ENCODE measurements at places on chromosomes 2 and 18.

GRCh38 chr18:21393986-21394385 is 152.0 kb downstream of the GREB1L start:
- no peak for DNase-seq

DNA sequence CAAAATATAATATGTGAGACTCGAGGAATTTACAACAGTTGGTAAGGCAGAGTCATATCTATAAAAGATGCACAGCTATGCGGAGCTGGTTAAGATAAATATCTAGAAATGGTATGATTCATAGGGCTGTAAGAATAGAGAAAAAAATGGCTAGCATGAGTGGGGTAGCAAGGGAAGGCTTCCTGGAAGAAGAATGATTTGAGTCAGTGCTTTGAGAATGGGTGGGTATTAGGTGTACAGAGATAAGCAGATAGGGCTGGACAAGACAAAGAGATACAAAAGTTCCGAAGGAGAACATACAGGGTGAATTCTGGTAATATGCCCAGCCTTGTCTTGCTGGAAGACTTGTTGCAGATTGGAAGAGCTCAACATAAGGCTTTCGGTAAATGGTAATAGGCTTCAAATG is 291.5 kb upstream of the CCDC68 start:
- no peak for DNase-seq

GRCh38 chr2:108534584-108535356 is 500 bp downstream of the LIMS1 start:
- DNase-seq, result peak; percentile 55

- no peak for DNase-seq
These were observed 24.5 kb downstream of the DARS1 start for GRCh38 chr2:135960656-135961551.

- no peak for DNase-seq
These were observed 128.9 kb upstream of the SIX2 start for GRCh38 chr2:45137966-45138695.

DNA sequence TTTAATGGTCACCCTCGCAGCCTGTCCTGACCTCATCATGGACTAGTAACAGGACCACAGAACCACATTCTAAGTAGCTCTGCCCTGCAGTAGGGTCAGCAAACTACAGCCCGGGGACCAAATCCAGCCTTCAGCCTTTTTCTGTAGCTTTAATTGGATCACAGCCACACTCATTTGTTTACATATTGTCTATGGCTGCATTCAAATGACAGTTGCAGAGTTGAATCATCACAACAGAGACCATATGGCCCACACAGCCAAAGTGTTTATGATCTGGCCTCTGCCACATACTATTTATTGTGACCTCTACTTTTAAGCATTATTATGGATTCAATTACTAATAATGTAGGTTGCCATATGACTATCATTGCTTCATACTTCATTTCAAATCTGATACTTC is 47.7 kb downstream of the MAP3K19 start:
- no peak for DNase-seq

DNA sequence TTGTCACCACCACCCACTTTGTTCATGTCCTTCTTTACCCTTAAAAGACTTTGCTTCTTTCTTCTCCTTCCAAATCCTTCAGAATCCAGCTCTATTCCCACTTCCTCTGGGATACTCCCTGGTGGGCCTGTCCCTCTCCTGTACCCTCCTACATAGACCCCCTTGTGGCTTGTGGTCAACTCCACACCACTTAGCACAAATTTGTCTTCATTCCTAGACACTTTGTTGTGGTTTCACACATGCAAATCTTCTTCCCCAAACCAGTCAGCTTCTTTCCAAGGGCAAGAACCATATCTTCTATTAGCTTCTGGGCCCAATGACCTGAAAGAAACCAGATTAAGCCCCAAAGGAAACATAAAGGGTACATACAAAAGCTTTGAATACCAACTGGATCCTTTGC is 342.4 kb downstream of the TNS1 start:
- no peak for DNase-seq

- peak; percentile 77 for DNase-seq
These were observed 30.2 kb downstream of the PSD4 start for GRCh38 chr2:113203901-113204519.

- no peak for DNase-seq
These were observed 999.7 kb upstream of the LRRTM1 start for GRCh38 chr2:81304154-81304830.

GRCh38 chr18:59624369-59624765 is 72.9 kb downstream of the CCBE1 start:
- DNase-seq, result no peak

DNA sequence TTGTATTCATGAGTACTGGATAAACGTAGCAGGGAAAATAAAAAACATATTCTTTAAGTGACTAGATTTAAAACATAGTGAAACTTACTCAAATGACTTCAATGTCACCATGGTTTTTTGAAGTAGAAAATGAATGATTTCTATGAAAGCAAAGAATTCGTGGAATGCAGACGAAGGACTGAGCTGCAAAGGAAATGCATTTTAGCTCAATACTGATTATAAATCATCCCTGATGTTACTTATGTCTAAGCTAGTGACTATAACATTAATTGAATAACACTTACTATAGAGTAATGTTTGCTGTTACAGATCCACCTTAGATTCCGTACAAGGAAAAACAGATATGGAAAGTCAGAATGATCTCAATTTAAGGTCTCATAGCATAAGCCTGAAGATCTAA is 1257.7 kb upstream of the CDH2 start:
- no peak for DNase-seq

GRCh38 chr2:241315879-241316631 is at the start of gene SEPTIN2:
TSS of gene SEPTIN2 (plus strand) at chr2:241315925. CDS start at chr2:241324233, 8,308 bp downstream.
- peak; percentile 79 for DNase-seq

- DNase-seq, result no peak
These were observed 70.6 kb downstream of the EMILIN2 start for GRCh38 chr18:2917259-2918047.

DNA sequence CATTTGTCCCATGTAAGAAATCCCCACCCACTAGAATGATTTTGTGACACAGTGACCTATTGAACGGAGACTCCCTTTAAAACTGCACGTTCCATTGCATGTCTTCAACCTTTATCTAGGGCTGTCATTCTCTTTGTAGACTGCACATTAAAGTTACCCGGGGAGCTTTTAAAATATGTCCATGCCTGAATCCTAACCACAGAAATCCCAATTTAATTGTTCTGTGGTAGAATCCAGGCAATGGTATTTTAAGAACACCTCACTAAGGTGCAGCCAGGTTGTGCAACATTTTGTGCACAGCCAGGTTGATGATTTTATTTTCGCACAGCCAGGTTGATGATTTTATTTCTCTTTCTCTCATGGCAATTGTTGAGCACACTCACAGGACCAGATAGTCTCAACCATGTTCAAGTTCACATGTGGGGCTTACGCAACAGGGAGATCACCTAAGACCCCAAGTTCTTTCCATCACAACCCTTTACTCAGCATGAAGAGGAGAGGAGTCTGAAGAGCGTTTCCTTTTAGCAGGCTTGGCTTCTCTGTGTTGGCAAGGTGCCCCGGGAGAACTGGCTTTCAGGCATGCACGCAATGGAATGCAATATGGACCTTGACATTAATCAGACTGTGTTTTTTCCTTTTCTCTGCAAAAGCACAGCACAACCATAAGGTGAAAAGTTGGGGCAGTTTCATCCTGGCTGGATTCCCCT is 467.3 kb upstream of the ETAA1 start:
- no peak for DNase-seq

GRCh38 chr2:86794861-86795260 is 4.1 kb upstream of the CD8A start:
- no peak for DNase-seq

DNA sequence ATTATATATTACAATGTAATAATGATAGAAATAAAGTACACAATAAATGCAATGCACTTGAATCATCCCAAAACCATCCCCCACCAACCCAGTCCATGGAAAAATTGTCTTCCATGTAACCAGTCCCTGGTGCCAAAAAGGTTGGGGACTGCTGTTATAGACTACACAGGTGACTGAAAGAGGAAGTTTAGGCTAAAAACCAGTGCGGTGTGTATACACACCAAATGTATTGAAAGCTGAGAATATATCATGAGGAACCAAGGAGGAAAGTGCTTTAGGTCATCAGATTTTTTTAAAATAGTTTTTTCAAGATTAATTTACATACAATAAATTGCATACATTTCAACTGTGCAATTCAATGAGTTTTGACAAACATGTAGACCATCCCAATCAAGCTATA is 20.5 kb upstream of the C1D start:
- no peak for DNase-seq

DNA sequence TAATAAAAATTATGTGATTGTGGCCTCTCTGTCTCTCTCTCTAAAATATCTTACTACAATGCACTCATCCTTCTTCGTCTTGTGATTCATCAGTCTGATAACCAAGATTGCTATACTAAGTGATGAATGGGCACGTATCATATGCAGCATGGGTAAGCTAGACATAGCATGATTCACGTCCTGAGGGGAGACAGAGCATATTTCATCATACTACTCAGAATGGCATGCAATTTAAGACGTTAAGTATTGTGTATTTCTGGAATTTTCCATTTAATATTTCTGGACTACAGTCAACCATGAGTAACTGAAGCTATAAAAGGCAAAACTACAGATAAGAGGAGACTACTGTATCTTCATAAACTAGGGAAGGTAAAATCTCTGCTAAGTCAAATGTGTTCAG is 97.0 kb upstream of the CD226 start:
- DNase-seq, result no peak

DNA sequence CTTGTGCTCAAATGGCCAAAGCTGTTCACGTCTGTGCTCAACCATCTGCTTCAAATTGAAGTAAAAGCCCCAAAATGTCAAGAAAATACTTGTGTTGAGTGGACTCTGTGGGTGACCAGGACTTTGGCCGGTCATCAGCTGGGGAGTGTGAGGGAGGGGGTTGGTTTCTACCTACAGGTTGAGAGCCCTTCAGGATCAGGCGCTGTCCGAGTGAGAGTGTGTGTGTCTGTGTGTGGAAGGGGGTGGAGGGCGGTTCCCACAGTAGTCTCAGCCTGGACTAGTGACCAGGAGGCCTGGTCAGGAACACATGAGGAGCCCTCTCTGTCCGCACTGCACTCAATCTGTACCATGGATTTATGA is 34.2 kb downstream of the ATOH8 start:
- no peak for DNase-seq

DNA sequence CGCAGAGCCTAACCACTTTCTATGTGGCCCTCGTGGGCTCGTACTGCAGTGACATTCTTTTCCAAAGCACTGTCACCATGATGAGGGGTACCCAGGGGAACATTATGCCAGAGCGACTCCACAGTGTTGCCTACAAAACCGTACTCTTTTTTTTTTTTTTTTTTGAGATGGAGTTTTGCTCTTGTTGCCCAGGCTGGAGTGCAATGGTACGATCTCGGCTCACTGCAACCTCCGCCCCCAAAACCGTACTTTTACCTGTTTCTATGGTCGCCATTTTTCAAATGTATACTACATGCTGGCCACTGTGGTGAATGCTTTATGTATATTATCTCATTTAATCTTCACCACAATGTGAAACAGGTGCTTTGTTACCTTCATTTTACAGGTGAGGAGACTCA is 4.3 kb downstream of the PLEK start:
- no peak for DNase-seq

- no peak for DNase-seq
These were observed 156.4 kb upstream of the SH3BP4 start for GRCh38 chr2:234795272-234795920.

DNA sequence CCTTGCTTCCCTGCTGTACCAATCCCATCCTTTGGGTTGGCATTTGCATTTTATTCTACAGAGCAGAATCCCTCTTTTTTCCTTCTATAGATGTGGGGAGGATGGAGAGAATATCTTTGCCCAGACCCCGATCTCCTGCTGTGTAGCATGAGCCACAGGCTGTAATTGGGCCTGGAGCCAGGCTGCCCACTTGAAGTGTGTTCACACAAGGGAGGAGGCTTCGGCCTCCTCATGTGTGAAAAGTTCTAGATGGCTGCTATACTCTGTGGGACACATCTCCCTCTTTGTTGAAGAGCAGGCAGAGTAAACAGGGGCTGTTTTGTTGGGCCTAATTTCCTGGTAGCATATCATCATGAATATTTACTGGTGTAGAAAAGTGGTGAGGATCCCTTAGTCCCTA is 126.3 kb downstream of the XRCC5 start:
- DNase-seq, result no peak

- DNase-seq, result no peak
These were observed 183.8 kb downstream of the MYCN start for GRCh38 chr2:16123856-16124780.

DNA sequence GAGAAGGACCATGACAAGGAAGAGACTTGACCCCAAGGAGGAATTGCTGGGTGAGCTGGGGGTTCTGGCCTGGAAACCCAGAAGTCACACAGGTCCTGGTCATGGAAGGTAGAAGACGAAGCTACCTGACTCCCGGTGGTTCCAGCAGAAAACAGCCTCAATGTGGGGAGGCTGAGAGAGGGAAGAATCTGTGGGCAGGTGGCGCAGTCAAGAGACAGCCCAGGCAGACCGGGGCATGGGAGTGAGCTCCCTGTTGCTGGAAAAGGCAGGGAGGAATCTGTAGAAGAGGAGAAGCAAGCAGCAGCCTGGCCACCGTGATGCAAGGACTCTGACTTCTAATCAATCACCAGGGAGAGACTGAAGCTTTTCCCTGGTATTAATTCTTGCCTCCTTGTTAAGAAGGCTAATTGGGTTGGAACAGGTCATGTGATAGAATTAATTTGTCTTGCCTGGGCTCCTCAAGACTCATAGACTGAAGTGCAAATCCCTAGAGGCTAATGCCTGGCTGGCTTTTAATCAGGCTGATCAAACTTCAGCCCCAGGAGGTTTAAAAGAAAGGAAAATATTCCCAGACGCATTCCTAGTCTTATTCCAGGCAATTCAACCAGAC is 30.1 kb downstream of the CNGA3 start:
- DNase-seq, result no peak

GRCh38 chr2:43169987-43170386 is 56.4 kb downstream of the ZFP36L2 start:
- peak; percentile 73 for DNase-seq

- DNase-seq, result no peak
These were observed 41.6 kb downstream of the ZBTB14 start for GRCh38 chr18:5253910-5254309.

- no peak for DNase-seq
These were observed 97.2 kb downstream of the PIK3C3 start for GRCh38 chr18:42052122-42052708.
